ENCODE measurements at places on chromosomes 4 and X. TPM values are rescaled to one million over a fixed set of nuclear protein-coding genes. Genes with fewer than 3 reads are reported as not detected.

GRCh38 chr4:125060376-125060775, 254.4 kb upstream of the FAT4 start:
- DNase-seq, result no peak

Gene HERC6
- total RNA-seq, result 6.3 TPM

Gene POU3F4
- total RNA-seq, result not detected

DNA sequence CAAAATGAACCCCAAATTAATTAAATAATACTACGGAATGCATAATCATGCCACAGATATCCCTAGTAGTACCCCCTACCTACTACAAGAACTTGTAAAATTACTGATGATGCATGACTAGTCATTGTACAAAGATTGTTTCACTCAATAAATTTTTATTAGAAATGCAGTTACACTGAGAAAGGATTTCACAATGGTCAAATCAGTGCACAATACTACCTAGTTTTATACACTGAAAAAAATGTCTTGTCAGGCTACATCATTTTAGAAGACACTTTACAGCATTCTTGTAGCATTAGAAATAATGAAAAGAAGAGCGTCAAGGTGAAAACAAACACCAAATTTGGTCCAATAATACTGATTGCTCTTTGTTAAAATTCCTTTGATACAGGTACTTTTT, 178.8 kb downstream of the GPM6A start:
- DNase-seq, result no peak

GRCh38 chr4:114365591-114365990, 233.0 kb upstream of the UGT8 start:
- DNase-seq, result no peak

Gene SEPSECS
- 5.0 TPM for total RNA-seq

DNA sequence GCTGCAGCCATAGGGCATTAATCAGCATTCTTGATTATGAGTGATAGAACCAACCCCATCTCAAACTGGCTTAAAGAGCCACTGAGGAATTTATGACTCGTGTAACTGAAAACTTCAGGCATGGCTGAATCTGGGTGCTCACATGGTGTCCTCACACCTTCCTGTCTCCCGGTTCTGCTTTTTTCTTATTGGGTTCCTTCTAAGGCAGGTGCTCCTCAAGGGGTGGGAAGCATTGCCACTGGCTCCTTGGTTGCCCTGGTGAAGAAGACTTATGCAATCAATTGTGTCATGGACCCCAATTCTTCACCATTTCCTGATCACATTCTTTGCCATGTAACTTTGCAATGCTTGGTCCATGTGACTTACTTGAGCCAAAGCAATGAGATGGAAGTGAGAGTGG, 4.3 kb upstream of the ZCCHC4 start:
- no peak for DNase-seq

Gene XAGE1A
- not detected for total RNA-seq

GRCh38 chr4:142960126-142960525, 114.0 kb upstream of the INPP4B start:
- DNase-seq, result no peak

- no peak for DNase-seq
Measured at GRCh38 chrX:35841872-35842271, 43.7 kb downstream of the MAGEB16 start.

Gene IL21
- not detected for total RNA-seq

Data from Right ventricle myocardium superior (tissue), 1 donor.